ENCODE measurements at places on chromosomes 5 and 9.

DNA sequence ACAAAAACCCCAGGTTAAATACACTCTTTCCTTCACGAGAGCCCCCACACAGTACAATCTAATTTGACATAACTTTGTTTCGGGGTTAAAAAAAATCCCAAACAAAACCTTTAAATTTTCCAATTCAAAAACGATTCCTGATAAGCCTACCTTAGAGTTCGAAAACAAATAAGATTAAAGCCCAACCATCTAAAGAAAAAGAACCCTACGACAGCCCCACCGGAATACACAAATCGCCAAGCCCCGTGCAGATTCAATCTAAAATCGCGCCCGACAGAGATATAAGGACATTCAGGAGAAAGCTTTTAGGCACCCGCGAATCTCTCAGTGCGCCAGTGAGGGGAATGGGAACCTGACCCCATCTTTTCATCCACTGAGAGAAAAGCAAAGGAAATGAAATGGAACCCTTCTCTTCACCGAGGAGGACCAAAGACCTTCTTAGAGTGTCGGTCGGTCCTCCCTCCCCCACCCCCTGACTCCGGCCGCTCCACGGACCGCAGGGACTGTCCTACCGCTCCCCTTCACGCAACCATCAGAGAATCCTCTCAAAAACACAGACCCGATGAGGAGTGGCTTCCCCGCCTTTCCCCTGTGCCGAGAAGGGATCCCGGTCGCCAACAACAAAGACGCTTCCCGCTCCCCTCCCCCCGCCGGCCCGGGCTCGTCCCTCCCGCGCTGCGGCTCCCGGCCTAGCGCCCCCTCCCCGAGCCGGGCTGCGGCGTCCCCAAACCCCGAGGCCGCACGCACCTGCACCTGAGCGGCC, 925 bp downstream of the ABHD17B start:
- DNase-seq, result no peak

DNA sequence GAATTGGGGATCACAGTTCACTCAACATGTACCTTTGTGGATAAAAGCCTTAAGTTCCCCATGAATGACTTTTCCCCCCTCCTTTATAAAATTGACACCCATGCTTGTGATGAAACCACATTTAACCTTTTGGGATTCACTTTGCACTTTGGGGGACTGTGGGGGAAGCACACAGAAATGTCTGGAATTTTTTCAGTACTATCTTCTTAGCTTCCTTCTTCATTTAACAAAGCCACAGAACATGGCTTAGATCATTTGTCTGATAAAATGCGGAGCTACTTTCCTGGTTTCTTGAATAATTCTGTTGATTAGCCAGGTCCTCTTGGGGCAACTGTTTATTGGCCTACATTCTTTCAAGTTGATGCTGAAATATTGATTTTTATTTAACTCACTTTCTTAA, 29.9 kb downstream of the TNFSF15 start:
- no peak for DNase-seq

DNA sequence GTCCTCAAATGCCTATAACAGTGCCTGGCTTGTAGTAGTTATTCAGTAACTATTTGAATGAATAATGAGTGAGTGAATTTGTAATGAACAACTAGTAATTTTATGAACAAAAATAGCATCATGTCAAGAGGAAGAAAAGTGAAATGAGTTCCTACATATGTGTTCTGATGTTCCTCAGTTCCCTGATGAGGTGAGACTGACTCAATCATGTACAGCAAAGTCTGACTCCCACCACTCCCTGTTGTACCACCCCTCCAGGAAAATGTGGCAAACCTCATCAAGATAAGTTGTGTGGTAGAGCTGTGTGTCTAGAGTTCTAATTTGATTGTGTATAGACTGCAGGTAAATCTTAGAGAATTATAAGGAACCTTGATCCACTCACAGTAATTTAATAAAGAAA, 201.6 kb downstream of the GOLPH3 start:
- DNase-seq, result no peak

GRCh38 chr5:135655468-135655815, 76.7 kb upstream of the CXCL14 start:
- DNase-seq, result no peak

DNA sequence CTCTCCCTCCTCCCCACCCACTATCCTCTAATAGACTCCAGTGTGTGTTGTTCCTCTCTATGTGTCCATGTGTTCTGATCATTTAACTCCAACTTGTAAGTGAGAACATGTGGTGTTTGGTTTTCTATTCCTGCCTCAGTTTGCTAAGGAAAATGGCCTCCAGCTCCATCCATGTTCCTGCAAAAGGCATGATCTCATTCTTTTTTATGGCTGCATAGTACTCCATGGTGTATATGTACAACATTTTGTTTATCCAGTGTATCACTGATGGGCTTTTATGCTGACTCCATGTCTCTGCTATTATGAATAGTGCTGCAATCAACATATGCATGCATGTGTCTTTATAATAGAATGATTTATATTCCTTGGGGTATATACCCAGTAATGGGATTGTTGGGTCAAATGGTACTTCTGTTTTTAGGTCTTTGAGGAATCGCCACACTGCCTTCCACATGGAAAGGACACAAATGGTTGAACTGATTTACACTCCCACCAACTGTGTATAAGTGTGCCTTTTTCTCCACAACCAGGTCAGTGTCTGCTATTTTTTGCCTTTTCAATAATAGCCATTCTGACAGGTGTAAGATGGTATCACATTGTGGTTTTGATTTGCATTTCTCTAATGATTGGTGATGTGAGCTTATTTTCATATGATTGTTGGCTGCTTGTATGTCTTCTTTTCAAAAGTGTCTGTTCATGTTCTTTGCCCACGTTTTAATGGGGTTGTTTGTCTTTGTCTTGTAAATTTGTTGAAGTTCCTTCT, 96.5 kb upstream of the DAB2 start:
- no peak for DNase-seq

DNA sequence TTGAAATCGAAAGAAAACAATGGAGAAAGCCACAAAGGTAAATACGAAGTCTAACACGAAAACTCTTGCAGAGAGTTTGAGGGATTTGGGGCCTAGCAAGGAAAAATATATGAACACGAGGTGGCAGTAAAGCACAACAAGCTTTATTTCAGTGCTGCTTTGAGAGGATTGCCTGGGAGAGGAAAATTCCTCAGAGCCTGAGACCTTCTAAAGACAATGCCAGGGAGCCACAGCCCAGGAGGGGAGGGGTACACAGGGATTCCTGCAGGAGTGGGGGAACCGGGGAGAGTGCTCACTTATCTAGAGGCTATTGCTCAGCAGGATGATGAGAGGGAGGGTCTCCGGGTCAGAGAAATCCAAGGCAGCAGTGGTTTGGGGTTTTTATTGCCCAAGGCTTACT, 134.9 kb upstream of the ADCY2 start:
- no peak for DNase-seq

DNA sequence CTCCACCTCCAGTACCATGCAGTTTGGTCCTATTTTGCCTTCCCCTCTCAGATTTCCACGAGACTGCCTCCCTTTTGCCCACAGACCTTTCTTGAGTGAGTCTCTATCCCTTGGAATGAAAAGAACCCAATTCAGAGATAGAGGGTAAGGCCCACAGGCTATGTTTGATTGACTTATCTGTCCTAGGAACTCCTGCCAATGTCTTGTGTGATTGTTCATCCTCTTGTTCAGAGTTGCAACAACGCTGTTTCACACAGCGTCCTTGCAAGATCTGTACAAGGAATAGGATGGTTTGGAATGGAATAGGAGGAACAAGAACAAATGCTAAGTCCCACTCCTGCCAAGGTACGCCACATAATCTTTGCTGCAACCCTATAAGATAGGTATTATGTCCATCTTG, 142.2 kb upstream of the ABCA1 start:
- DNase-seq, result no peak

DNA sequence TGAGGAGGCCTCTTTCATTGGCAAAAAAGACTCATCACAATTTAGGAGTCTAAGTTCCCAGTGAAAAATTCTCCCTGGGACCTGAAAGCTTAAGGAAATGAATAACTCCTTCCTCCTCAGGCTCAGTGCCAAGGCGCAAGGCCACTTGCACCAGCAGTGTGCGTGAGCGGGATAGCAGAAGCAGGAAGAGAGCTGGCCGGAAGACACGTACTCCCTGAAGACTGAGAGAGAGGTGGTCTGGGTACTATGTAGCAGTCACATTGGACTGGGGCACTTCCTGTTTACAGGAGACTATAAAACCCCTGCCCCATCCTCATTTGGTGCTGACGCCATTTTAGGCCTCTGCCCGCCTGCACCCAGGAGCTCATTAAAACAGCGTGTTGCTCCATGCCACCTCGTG, 66.3 kb upstream of the IL33 start:
- DNase-seq, result no peak

GRCh38 chr5:174295702-174296436, 250.4 kb downstream of the NSG2 start:
- no peak for DNase-seq

DNA sequence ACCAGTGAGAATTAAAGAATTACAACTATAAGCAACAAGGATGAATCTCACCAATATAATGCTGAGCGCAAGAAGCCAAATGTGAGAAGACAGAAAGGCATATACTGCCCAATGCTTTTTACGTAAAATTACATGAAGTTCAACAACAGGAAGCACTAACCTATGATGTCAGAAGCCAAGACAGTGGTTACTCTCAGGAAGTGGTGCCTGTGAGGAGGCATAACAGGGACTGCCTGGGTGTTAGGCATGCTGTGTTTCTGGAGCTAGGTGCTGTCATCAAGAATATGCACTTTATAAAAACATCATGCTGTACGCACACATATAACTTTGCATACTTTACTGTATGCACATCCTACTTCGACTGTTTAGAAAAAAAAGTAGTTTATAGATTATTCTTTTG, 30.1 kb downstream of the FRMD3 start:
- DNase-seq, result no peak

- no peak for DNase-seq
Observed at GRCh38 chr5:122649080-122649479, 125.8 kb upstream of the SNX2 start.

DNA sequence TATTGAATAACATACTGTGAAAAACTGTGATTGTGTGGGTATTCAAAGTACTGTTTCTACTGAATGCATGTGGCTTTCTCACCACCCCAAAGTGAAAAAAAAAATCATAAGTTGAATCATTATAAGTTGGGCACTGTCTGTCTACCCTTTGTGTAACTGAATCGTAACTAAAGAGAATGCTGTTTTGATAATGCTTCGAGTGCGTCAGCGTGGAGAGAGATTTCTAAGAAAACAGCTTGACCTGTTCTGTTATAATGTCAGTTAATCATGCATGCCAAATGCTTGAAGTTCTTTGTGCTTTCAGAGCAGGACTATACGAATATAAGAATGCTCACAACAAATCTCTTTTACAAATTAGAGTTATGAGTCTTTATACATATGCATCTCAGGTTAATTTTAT, 148.8 kb upstream of the SGCD start:
- no peak for DNase-seq

GRCh38 chr9:69961843-69962242, 81.8 kb upstream of the MAMDC2 start:
- no peak for DNase-seq

DNA sequence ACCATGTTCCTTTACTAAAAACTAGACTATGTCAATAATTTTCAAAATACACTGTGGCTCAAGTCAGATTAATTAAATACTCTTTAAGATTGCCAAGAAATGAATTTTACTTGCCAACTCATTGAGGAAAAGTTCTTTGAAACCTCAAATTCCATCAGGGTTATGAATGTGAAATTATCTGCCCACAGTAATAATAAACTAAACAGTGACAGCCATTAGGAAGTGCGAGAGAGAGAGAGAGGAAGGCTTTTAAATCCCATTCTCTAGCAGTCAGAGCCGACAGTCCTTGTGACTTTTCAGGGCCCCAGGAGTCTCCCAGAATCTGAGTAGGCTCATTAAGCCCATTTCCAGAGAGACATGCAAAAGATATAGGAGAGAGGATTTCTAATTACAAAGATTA, 236.1 kb downstream of the MARCHF11 start:
- no peak for DNase-seq

DNA sequence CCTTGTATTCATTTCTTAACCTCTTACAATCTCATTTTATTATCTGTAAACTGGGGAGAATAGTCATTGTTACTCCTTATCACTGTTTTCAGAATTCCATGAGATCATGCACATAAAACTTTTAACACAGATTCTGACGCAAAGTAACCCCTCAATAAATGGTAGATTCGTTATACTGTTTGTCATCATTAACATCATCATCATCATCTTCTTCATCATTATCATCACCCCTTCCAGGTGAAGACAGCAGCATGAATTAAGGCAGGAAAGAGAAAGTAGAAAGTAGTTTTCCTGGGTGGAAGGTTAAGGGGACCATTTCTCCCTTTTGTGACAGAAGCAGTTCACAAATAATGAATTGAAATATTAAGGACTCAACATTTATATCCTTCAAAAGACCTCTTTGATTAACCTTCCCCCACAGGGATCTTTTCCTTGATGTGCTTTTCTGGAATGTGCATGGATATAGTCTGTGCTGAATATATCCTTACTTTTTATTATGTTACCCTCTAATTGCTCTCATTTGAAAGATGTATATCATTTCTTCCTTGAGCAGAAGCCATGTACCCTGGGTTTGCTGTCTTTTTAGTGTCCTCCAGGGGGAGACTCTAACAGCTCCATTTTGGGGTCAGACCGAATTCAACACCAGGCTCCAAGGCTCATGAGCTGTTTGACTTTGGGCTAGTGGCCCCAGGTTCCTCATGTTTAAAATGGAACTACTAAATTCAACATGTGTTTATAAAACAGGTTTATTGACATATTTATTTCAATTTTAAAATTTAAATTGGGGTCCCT, 1029.9 kb upstream of the WWC1 start:
- no peak for DNase-seq

GRCh38 chr5:172707285-172708182, 63.5 kb downstream of the DUSP1 start:
- DNase-seq, result no peak

All from activated CD4-positive, CD25-positive, alpha-beta regulatory T cell treated with anti-CD3 and anti-CD28 coated beads, Interleukin-2, amount 50 U/mL, for 16 hours (primary cell).